IMR-90 (cell line): ENCODE measurements at places on chromosomes 2 and 18. TPM values are rescaled to one million over a fixed set of nuclear protein-coding genes. Genes with fewer than 3 reads are reported as not detected.

GRCh38 chr2:202157211-202157990 lies 81.0 kb downstream of the SUMO1 start:
- H3K27ac ChIP-seq: no peak overlapping the region
- H3K4me3 ChIP-seq: no peak overlapping the region
- H3K27me3 ChIP-seq: no peaks in the 10 kb centered on the region
- no peaks in the 10 kb centered on the region for H3K36me3 ChIP-seq
- no peak for DNase-seq
- peaks cover 14% of the 10 kb centered on the region for H3K4me1 ChIP-seq

GRCh38 chr2:123532994-123533393 lies 492.1 kb upstream of the CNTNAP5 start:
- no peaks in the 10 kb centered on the region for H3K4me1 ChIP-seq
- no peak overlapping the region for H3K27ac ChIP-seq
- H3K4me3 ChIP-seq: no peak overlapping the region

GRCh38 chr2:19377717-19378116 lies 19.3 kb upstream of the OSR1 start:
- H3K4me3 ChIP-seq: no peak overlapping the region
- no peaks in the 10 kb centered on the region for H3K36me3 ChIP-seq
- H3K27me3 ChIP-seq: peaks cover 28% of the 10 kb centered on the region
- no peak overlapping the region for H3K27ac ChIP-seq

DNA sequence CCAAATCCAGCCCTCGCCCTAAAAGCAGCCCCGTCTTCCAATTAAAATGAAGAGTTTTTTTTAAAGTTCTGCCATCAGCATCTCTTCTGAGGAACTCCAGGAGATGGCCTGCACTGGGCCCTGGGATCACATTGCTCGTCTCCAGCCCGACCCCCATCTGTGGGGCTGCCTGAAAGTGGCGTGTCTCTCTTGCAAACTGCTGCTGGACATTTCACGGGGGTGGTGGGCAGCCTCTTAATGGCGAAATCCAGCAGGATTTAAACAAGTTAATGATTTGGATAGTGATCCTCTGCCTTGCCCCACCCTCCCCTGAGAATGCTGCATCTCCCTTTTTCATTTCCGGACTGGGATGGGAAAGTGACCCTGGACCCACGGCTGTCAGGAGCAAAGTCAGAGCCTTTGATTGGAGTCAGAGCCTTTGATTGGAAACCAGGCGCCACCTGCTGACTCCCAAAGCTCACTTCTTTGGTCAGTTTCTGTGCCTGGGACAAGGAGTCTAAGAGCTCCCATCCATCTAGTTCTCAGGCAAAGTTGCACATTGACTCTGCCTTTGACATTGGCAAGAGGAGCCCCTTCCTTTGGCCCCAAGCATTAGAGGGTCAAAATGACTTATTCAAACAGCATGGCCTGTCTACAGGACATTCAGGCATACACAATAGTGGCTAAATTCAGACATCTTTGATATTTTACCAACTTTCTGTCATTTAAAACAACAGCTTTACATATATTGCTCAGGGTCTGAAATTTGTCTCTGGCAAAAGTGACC lies 155.2 kb downstream of the SH3BP4 start:
- H3K27me3 ChIP-seq: peaks cover 3% of the 10 kb centered on the region
- H3K4me1 ChIP-seq: peaks cover 4% of the 10 kb centered on the region; the same call in 1 of the 2 replicates
- peak; percentile 76 for DNase-seq
- H3K4me3 ChIP-seq: no peak overlapping the region
- no peaks in the 10 kb centered on the region for H3K36me3 ChIP-seq

GRCh38 chr2:131076707-131077106 lies 16.6 kb downstream of the FAM168B start:
- H3K27ac ChIP-seq: peak overlapping the region; percentile 29; the same call in 1 of the 2 replicates
- peaks cover 3% of the 10 kb centered on the region; the same call in 1 of the 2 replicates for H3K4me1 ChIP-seq
- peaks cover 52% of the 10 kb centered on the region for H3K36me3 ChIP-seq
- DNase-seq: no peak
- H3K4me3 ChIP-seq: no peak overlapping the region

DNA sequence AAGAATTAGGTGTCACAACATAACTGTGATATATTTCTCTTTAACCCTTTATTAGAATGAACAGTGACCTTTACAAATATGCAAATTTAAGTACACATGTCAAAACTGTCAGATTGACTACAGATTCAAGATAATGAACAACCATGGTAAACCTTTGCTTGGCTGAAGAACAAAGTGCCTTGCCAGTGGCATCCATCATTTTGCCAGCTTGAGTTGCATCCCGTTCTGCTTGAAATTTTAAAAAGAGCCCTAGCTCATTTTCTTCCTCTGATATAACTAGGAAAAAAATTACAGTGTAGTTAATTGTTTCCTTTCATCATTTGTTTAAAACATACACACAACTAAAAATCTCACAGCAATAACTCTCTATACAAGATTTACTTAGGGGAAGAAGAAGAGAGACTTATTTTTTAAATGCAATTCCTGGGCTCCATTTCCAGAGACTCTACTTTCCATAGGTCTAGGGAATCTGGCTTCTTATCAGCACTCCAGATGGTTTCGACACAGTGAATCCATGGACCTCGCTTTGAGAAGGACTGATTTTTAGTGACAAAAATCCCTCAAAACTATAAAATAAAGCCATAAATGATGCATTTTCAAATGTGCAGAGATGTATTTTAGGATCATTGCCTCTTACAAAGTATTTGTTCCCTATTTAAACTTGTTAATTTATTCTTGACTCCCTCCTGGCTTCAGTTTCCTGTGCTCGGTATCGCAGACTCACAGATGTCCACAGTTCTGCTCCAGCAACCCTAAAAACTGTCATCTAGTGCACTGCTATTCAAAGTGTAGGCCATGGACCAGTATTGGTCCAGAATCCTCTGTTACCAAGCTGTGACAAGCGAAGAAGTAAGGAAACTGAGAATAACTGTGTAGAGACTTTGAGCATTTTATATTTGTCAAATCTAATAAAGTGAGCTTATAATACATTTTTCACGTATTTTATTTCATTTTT lies 50.1 kb downstream of the ICA1L start:
- no peak for DNase-seq
- H3K27ac ChIP-seq: no peak overlapping the region
- no peaks in the 10 kb centered on the region for H3K27me3 ChIP-seq
- H3K36me3 ChIP-seq: no peaks in the 10 kb centered on the region
- H3K4me1 ChIP-seq: 0 out of 2 replicates have a peak, but pooled peaks cover 2% of the 10 kb centered on the region

Gene CPO
- not detected in 2 replicates for total RNA-seq

Gene TUBA4B
- total RNA-seq: not detected in 2 replicates

Gene FBXO36
- 2.2 TPM in 2 replicates for total RNA-seq

Gene DOK6
- 2.7 and 3.9 TPM in 2 replicates for total RNA-seq

Gene AP1S3
- 2.5 and 5.8 TPM in 2 replicates for total RNA-seq

DNA sequence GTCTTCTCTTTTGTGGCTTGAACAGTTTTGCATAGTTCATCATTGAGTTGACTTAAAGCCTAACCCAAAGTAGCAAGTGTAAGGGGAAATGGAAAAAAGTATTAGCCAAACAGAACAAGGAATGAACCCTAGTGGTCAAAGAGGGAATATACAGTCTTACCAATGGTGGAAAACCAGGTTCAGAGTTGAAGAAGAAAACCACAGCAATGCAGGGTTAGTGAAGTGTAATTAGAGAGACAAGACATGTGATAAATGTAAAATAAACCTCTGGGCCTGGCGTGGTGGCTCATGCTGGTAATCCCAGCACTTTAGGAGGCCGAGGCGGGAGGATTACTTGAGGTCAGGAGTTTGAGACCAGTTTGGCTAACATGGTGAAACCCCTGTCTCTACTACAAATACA lies 2.4 kb downstream of the TTN start:
- peak; percentile 16 for DNase-seq
- no peaks in the 10 kb centered on the region for H3K36me3 ChIP-seq
- H3K4me3 ChIP-seq: no peak overlapping the region
- H3K27ac ChIP-seq: no peak overlapping the region
- H3K4me1 ChIP-seq: no peaks in the 10 kb centered on the region
- H3K27me3 ChIP-seq: no peaks in the 10 kb centered on the region

GRCh38 chr2:153819074-153819473 lies 52.6 kb upstream of the GALNT13 start:
- no peak overlapping the region for H3K4me3 ChIP-seq
- DNase-seq: no peak
- H3K27ac ChIP-seq: no peak overlapping the region

Gene ALLC
- total RNA-seq: not detected in 2 replicates

DNA sequence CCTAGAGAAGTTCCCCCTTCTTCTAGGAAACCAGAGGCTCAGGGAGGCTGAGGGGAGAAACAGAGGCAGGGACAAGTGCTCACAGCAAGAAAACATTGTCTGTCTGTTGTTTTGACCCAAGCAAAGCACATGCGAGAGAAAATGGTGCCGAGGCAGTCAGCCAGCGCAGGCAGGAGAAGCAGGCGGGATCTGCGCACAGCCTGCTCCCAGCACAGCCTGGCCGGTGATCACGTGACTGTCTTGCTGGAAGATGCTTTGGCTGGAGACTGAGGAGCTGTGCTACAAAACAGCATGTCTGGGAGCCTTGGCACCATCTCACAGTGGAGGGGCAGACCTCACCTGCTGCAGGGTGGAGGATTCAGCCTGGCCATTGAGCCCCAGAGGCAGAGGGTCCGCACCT lies 93.7 kb upstream of the MYCN start:
- no peaks in the 10 kb centered on the region for H3K27me3 ChIP-seq
- no peak for DNase-seq
- no peak overlapping the region for H3K4me3 ChIP-seq

- no peaks in the 10 kb centered on the region for H3K36me3 ChIP-seq
- H3K4me3 ChIP-seq: no peak overlapping the region
- H3K27me3 ChIP-seq: no peaks in the 10 kb centered on the region
- no peak overlapping the region for H3K27ac ChIP-seq
- DNase-seq: no peak
Measured at GRCh38 chr2:152402780-152403759, 68.1 kb downstream of the FMNL2 start.

GRCh38 chr2:234701421-234701820 lies 204.5 kb upstream of the ARL4C start:
- H3K4me3 ChIP-seq: no peak overlapping the region
- peaks cover 3% of the 10 kb centered on the region; the same call in 1 of the 2 replicates for H3K4me1 ChIP-seq
- H3K27me3 ChIP-seq: no peaks in the 10 kb centered on the region
- DNase-seq: no peak

- no peak overlapping the region for H3K4me3 ChIP-seq
- H3K36me3 ChIP-seq: no peaks in the 10 kb centered on the region
- H3K4me1 ChIP-seq: no peaks in the 10 kb centered on the region
- H3K27me3 ChIP-seq: no peaks in the 10 kb centered on the region
- H3K27ac ChIP-seq: no peak overlapping the region
Measured at GRCh38 chr2:221546505-221547225, 25.4 kb downstream of the EPHA4 start.

DNA sequence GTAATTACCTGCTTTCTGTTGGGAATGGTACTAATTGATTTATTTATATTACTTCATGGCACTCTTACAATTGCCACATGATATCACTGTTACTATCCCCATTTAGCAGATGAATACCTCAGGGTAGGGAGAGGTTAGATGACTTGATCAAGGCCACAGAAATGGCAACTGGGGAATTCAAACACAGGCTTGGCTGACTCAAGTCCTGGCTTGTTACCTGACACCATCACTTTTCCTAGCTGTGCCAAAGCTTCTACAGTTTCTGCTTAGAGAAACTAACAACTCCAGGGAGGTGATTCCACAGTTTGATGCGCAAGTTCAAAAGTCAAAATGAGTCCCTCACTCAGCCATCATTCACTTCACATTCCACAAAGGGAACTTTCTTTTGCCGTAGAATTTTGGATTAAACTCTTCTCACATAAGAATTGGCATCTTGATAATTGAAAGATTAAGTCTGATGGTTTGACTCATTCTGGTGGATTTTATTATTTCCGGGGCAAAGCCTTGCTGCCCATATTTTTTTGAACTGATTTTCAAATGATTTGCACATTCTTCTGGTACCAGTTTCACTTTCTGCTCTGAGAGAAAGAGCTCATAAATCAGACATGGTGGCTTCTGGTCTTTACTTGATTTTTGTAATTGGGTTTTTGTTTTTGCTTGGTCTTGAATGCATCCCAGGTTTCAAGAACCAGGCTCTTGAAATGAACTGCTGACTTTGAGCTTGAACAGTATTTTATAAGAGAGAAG lies 656.8 kb downstream of the BCL11A start:
- no peaks in the 10 kb centered on the region for H3K36me3 ChIP-seq
- no peaks in the 10 kb centered on the region for H3K4me1 ChIP-seq
- H3K27me3 ChIP-seq: no peaks in the 10 kb centered on the region
- H3K27ac ChIP-seq: no peak overlapping the region
- DNase-seq: no peak

DNA sequence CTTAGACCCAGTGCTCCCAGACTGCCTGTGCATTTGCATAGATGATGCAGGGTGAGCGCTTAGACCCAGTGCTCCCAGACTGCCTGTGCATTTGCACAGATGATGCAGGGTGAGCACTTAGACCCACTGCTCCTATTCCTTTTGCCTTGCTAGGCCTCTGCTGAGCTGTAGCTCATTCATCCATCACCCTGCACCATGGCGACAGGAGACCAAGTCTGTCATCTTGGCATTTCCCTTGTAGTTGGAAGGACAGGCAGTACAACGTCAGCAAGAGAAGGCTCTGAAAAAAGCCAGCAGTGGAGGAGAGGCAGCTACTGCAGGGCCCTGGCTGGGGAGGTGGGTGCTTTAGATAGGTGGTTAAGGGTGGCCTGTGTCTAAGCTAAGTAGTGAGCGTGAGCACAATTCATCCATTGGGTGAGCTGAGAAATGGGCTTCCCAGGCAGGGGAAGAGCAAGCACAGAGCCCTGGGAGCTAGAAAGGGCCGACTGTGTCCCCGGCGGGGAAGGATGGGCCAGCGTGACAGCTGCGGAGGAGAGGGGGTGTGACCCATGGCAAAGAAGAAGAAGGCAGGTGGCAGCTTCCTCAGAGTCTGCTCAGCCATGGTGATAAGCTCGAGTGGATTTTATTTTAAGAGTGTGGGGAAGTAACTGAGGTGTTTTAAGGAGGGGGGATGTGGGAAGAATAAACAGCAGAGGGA lies 108.8 kb downstream of the LPIN1 start:
- H3K4me1 ChIP-seq: no peaks in the 10 kb centered on the region
- no peaks in the 10 kb centered on the region for H3K36me3 ChIP-seq
- H3K27me3 ChIP-seq: peaks cover 4% of the 10 kb centered on the region; the same call in 1 of the 2 replicates
- no peak for DNase-seq
- H3K27ac ChIP-seq: no peak overlapping the region

Gene CDK15
- total RNA-seq: 28.9 and 33.0 TPM in 2 replicates
